ENCODE measurements at places on chromosomes 7 and 10.
A peak's percentile ranks its signal among the peaks of the same experiment; 100 is the strongest.

GRCh38 chr7:47677664-47678063, 95.8 kb upstream of the TNS3 start:
- peak; percentile 38 for DNase-seq

GRCh38 chr7:24881623-24882022, 98.4 kb downstream of the OSBPL3 start:
- no peak for DNase-seq

DNA sequence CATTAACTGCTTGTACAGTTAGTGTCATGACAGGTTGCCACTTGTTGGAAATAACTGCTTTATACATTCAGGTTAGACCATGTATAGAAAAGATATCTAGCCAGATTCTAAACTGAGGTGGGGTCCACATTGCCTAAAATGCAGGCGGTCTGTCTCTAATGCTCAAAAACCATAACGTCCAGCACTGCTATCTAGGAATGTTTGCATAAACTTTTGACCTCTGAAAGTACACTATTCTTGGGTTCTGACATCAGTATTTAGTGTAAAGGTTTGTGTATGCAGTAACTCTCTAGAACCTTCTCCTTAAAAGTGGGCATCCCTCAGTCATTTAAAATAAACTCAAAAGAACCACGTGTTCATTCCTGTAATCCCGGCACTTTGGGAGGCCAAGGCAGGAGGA, 10.3 kb upstream of the FAM171A1 start:
- no peak for DNase-seq

DNA sequence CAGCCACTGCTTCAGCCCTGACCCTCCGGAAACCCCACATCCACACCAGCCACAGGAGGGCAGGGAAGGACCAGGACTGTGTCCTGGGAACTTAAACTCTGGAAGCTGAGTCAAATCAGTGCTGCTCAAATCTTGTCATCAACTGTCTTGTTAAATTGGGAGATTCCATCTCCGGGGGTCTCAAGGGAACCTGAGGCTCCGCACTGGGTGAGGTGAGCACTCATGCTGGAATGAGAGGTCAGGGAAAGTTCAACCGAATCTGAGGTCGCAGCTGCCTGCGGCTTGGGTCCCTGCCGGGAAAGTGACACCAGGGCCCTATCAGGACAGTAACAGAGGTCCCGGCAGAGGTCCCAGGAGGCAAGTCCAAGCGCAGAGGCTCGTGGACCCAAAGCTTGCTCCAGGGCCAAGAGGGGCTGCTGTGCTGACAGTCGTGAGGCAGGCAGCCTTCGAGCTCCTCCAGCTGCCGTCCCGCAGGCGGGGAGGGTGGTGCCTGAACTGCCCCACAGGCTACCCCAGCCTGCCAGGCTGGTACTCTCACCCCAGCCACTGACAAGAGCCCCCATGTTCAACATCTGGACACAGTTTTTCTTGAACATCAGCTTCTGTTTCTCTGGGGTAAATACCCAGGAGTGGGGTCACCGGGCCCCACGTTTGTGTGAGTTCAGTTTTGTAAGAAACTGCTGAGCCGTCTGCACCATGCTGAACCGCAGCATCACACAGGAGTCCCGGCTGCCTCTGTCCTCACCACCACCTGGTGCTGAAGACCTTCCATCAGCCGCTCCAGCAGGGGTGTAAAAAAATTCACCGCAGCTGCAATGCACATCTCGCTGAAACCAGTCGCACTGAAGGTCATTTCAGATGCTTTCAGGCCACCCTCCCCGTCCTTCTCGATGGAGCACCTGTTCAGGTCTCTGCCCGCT, 101.0 kb downstream of the DIP2C start:
- DNase-seq, result no peak

DNA sequence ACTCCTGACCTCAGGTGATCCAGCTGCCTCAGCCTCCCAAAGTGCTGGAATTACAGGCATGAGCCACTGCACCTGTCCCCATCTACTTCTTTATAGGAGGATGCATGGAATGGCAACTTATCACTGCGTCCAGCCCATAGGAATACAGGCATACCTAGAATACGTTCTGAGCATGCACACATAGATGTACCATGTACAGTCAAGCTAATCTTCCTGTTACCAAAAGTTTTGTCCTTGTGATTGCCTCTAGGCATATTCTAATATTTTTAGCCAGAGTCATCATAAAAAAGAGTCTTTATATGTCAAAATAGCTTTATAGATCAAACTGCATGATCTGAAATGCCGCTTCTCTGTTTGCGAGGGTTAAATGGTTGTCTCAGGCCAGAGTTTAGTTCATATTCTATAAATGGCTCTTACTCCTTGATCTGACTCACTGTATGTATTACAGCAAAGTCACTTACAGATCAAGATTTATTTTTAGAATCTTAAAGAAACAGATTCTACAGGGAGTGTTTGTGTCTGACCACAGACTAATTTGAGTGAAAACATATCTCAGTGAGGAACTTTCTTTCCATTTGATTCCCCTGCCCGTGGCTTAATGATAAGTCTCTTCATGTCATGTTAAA, 210.9 kb downstream of the CREB5 start:
- no peak for DNase-seq

DNA sequence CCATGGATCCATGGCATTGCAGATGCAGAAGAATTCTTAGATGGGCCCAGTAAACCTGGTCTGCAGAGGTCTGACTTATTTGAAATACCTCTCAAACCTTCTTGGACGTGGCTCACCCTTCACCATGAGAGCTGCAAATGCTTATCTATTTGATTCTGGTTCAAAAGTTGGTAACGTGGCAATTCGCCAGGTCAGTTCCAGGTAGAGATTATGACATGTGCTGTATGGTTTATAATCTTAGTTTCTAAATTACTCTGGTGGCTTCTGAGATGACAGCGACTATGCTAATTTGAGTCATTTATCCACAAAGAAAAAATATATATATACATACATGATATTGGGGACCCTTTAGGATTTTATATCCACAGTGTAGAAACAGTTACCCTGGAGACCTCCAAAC, 68.8 kb downstream of the NRP1 start:
- no peak for DNase-seq
